ENCODE measurements at places on chromosomes 11 and 22.
A peak's percentile ranks its signal among the peaks of the same experiment; 100 is the strongest.

GRCh38 chr11:69193151-69193550 lies 37.4 kb downstream of the SMIM38 start:
- no peak for DNase-seq

GRCh38 chr11:125603207-125603606 lies 10.6 kb downstream of the STT3A start:
- DNase-seq: no peak

GRCh38 chr11:111382451-111382850 lies 3.4 kb upstream of the POU2AF1 start:
- no peak for DNase-seq

- no peak for DNase-seq
Observed at GRCh38 chr11:74839446-74839845, 90.8 kb downstream of the RNF169 start.

- DNase-seq: peak; percentile 46
Observed at GRCh38 chr22:47166033-47166404, 403.6 kb downstream of the TBC1D22A start.

DNA sequence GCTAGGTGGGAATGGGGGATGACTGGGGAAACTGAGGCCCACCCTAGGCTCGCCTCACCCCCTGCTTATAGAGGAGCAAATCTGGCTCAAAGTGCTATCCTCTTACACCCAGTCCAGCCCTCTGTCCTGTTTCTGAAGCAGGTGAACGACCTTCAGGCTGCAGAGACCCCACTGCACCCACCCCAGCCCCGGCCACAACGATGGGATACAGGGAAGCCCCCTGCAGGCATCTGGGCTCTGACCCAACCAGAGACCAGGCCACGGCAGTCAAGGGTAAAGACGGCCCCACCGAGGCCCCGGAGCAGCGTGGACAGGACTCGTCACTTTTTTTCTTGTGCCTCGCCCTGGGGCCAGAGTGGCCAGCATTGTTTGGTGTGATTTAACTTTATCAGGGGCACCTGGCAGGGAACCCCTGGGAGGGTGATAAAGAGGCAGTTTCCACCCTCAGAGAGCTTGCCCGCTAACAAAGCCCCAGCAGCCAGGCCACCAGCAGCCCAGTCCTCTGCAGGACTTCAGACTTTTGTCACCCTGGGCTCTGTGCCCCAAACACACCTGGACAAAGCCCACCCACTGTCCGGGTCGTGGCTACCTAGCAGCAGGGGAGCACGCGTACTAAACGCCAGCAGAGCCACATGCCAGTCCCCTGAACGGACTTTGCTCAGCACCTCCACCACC lies 612.6 kb downstream of the TBC1D22A start:
- DNase-seq: no peak

GRCh38 chr11:134317103-134317502 lies 14.7 kb upstream of the GLB1L2 start:
- DNase-seq: no peak

GRCh38 chr11:6111673-6112072 lies 4.2 kb downstream of the OR56B4 start:
- no peak for DNase-seq

DNA sequence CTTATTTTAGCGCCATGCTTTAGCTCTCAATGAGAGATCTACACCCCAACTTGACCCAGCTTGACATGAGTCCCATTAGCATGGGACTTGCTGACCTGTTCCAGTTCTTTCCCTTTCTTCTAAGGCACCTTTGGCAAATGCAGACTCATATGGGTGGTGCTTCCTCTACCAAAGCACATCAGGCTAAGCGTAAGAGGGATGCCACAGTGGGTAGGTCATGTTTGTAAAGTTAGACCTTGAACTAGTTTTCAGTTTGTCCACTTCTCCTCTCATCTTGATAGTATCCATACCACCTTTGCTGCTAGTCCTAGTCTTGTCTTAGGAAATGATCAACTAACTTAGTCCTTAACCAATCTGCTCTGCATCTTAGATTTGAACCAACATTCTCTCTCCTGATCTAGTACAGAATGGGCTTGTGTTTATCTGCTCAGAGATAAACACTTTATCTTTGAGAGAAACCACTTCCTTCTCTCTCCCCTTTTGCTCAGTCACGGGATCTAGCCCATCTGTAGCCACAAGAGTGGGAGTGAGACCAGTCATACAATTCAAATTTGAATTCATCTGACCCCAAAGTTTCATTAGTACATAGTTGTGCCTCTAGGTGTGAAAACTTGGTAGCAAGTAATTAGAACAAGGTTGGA lies 72.1 kb upstream of the CD44 start:
- no peak for DNase-seq
